EH (cell line): ENCODE measurements at places on chromosomes 2 and 18.
A peak's percentile ranks its signal among the peaks of the same experiment; 100 is the strongest.

DNA sequence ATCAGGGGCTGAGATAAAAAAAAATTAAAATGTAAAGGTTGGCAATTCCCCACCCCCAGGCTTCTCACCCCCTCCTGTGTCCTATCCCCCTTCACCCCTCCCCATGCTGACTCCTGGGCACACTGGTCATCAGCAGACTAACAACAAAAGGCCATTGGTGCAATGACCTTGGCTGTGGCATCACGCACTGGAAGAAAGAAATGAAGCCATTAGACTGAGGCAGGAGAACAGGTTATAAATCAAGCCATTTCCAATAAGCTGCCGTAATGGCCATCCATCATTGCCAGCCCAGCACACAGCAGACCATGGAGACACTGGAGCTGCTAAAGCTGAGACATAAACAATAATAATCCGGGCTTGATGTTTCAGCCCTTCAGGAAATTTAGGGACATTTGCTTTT is 342.4 kb upstream of the ETAA1 start:
- no peak for DNase-seq

DNA sequence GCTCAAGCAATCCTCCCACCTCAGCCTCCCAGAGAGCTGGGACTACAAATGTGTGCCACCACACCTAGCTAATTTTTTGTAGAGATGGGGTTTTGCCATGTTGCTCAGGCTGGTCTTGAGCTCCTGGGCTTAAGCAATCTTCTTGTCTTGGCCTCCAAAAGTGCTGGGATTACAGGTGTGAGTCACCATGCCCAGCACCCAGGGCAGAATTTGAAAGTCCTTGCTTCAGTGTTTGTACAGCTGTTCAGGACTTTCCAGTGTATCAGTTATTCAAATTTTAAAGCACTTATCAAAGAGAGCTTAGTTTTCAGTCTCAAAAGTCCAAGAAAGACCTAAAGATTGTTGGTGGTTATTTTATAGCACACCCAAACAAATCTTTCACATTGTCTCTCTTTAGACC is 43.6 kb upstream of the VPS54 start:
- peak; percentile 54 for DNase-seq

DNA sequence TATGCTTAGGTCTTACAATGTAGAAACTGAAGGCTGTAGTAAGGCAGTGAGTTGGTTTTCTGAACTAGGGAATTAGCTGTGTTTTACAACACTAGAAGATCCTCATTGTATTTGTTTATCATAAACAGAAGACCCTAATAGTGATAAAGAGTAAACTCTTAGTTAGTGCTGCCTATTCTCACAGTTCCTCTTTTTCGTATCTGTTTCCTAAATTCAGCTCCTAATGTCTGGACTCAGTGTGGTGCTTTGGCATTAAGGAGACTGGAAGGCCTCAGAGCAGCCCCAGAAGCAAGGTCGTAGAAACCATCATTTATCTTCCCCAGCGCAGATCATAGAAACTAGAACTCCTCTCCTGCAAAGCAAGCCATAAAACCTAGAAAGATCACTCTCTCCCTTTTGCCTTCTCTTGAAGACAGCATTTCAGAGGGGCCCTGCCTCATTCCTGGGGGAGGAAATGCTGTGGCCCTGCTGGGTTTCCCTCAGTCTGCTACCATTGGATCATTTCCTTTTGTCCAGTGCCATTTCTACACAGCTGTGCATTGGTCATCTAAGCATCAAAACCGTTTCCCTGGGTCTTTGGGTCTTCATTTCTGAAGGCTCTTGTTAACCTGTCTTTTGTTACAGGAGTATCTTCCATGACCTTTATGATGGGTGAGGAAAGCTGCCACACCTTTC is 4.7 kb downstream of the ACP1 start:
- no peak for DNase-seq

- no peak for DNase-seq
These were observed 10.8 kb downstream of the TSHZ1 start for GRCh38 chr18:75221397-75221796.

DNA sequence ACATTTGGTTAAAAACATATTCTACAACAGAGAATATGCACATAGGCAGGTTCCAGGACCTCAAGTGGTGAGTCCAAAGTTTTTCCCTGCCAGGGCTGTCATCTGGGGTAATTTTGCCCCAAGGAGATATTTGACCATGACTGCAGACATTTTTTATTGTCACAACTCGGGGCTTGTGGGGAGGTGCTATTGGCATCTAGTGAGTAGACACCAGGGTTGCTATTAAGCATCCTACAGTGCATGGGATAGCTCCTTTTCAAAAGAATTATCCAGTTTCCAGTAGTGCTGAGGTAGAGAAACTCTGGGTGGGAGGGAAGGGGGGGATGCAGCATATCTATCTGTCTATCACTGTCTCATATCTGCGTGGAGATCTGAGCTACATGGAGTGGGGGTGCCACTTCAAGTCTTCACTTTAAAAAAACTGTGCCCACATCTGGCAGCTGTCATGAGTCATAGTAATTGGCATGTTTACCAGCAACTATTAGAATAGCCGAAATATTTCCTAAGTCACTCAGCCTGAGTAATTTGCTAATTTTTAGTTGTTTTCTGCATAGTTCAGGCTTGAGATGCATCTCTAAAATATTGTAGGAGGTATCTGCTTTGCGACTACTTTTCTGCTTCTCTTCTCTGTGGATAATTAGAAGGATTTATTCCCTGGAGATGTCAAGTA is 254.0 kb upstream of the RBMS1 start:
- DNase-seq: peak; percentile 95

- no peak for DNase-seq
These were observed 189.0 kb upstream of the COPS8 start for GRCh38 chr2:236896688-236897087.

DNA sequence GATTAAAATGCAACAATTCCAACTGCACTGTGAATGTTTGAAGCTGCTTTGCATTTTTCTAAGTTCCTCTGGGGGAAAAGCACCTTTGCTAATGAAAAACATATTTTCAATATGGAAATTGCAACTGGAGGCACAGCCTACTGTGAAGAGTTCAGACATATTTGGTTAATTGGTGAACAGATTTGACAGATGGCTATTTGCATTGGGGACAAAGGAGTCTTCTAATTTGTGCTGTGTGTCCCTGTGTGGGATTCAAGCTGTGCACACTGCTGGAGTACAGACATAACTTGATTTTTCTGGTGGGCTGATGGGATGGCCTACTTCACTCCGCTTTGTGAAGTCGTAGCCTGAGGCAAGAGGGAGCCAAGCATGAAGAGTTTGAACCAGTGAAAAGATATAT is 40.7 kb upstream of the ARHGAP25 start:
- no peak for DNase-seq

GRCh38 chr2:10145519-10146357 is 23.2 kb downstream of the RRM2 start:
- DNase-seq: no peak

GRCh38 chr18:26547646-26548414 is 523 bp downstream of the KCTD1 start:
- peak; percentile 79 for DNase-seq

- no peak for DNase-seq
These were observed 45.9 kb upstream of the ST6GAL2 start for GRCh38 chr2:106931717-106932335.

DNA sequence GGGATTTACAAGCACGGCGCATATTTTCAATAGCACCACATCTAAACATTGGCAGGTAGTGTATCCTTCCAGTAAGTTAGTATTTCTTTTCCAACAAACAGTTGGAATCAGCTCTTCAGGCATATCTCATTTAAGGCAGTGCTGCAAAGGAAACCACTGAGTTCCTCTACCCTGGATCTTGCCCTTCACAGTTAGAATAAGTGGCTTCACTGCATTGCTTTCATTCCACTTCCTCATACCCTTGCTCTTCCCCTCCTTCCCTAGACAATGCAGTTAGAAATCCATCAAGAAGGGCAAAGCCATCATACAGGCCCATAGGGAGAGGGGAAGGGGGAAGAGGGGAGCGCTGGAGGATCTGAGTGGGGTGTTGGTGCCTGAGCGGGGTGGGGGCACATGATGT is 173.7 kb downstream of the FBXO15 start:
- DNase-seq: no peak

DNA sequence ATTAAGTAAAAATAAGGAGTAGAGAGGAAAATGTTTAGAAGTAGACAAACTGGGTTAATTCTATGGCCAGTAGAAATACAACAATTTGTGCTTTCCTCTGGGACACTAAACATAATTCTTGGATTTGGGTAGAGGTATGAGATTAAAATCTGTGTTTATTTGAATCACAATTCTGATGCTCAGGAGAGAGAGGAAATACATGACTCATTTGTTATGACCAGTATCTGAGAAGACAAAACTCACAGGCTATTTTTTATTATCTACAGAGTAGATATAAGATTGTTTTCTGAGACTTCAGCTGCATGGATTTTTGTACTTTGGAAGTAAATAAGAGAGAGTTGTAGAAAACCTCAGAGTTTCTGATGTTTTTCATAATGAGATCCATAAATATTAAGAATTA is 315.7 kb upstream of the CWC22 start:
- DNase-seq: peak; percentile 35

DNA sequence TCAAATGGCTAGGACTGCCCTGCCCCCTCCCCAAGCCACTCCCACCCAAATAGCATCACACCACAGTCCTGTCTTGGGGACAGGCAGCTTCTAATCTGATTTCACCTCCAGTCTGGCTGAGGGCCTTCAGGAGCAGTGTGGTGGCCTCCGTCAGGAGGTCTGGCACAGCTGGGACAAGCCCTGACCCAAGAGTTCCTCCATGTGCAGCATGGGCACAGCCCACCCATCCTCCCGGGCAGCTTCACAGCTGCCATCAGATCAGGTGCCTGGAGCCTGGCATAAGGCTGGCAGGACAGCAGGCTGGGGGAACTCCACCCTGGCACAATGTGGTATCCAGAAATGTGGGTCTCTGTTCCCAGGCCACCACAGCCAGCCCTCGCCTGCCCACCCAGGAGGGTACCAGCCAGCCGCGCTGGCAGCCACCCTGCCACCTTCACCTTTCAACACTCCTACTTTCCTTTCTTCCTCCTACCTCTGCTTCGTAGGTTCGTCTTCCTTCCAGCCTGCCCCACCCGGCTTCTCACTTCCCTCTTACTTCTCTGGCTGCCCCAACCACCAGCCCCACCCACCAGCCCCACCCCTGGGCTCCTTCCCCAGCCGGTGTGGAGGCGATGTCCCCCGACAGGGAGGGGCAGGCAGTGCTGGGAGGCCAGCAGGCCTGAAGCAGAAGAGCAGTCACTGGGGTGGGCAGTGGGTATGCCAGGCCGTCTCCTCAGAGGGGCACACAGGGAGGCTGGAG is at the start of gene CAPG:
CAPG (minus strand) TSS at position 522 of the 739 bp plus-strand sequence. CDS start 8,221 bp downstream, outside the sequence.
- DNase-seq: no peak

- peak; percentile 85 for DNase-seq
These were observed 11.3 kb downstream of the MALT1 start for GRCh38 chr18:58682429-58683069.
